ENCODE measurements at places on chromosomes 1 and 21. TPM values are rescaled to one million over a fixed set of nuclear protein-coding genes. Genes with fewer than 3 reads are reported as not detected.

- no peak for DNase-seq
Observed at GRCh38 chr1:30898031-30898815, 10.3 kb downstream of the SDC3 start.

DNA sequence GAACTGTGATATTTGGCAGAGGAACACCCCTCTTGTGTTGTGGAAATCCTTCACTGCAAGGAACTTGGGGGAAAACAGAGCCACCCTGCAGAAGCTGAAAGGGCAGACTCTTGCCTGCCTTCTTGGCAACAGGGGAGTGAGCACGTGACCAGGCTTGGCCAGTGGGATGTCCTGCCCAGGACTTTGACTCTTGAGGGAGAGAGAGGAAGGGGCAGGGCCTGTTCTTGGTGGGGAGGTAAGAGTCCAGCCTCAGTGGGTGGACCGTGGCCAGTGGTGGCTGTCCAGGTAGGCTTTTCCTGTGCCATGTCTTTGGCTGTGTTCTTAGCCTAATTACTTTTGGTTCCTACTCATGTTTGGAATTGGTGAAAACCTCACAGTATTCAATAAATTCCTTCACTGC lies 8.6 kb upstream of the AK2 start:
- DNase-seq: peak; percentile 41

GRCh38 chr1:100090471-100090870 lies 42.3 kb downstream of the SASS6 start:
- DNase-seq: no peak

DNA sequence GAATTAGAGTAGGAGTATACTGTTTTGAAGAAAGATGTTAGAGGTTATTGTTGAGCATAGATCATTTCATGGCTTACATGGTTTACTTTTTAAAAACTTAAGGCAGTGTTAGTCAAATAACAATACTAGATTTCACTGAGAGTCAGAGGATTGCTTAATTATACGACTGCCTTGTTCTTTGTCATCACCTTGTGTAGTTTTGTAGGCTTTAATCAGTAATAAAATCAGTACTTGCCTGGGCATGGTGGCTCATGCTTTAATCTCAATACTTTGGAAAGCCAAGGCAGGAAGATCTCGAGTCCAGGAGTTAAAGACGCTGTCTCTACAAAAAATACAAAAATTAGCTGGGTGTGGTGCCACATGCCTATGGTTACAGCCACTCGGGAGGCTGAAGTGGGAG lies 41.3 kb upstream of the GPR52 start:
- DNase-seq: no peak

DNA sequence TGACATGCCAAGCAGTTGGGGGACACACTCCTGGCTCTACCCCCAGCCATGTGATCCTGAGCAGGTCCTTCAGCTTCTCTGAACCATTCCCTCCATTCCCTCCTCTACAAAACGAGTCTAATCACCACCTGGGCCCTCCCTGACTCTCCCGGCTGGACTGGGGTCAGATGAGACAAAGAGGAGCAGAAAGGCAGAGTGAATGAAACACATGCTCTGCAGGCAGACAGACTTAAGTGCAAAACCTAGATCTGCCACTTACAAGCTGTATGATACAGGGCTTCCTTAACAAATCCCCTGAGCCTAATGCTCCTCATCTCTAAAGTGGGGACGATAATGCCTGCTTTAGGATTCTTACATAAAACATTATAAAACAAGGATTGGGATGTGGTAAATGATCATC lies 17.3 kb downstream of the RIMS3 start:
- DNase-seq: no peak

RGS16 gene
- not detected for total RNA-seq

DNA sequence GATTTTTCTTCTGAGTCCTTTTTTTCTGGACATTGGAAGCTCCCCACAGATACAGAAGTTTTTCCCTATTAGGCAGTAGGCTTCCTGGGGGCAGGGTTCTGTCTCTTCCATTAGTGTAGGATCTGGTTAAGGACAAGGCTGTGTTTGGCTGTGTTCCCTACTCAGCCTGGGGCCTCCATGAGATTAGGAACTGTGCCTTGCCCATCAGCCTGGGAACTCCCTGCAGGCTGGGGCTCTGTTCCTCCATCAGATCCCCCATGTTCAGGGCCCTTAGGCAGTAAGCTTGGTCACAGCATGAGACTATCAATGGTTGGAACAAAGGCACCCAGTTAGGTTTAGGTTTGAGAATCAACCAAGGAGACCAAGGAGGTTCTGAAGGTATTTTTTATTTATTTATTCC lies 22.7 kb downstream of the NAV1 start:
- DNase-seq: peak; percentile 50

- no peak for DNase-seq
Observed at GRCh38 chr1:226486161-226486560, 62.4 kb upstream of the STUM start.

DNA sequence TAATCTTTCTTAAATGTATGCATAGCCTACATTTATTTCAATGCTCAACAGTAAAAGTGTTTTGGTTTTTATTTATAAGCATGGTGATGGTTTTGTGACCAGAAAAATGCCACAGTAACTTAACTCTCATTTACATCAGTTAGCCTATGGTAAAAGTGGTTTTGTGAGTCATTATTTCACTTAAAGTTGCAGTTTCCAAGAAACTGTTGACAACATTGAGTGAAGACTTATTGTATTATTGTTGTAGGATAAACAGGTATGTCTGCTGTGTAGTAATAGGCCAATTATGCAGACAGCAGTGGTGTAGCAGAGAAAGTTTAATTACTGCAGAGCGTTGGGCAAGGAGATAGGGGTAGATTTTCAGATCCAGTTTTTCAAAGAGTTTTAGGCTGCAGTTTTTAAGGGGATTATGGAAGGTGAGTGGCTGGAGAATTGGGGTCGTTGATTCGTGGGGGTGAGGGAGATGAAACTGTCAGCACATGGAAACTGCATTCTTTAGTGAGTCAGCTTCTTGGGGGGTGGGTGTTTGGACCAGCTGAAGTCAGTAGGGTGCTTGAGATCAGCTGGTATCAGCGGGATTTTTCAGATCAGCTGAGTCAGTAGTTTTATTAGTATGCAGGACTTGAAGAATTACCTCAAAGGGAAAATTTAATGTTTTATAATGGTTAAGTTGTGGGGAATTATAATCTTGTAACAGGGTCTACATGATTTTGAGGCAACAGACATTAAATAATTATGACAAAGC lies 168.7 kb upstream of the FMN2 start:
- DNase-seq: no peak

All from MG63 (cell line).